BJ (cell line): ENCODE measurements at places on chromosomes 1 and 21. TPM values are rescaled to one million over a fixed set of nuclear protein-coding genes. Genes with fewer than 3 reads are reported as not detected.

DNA sequence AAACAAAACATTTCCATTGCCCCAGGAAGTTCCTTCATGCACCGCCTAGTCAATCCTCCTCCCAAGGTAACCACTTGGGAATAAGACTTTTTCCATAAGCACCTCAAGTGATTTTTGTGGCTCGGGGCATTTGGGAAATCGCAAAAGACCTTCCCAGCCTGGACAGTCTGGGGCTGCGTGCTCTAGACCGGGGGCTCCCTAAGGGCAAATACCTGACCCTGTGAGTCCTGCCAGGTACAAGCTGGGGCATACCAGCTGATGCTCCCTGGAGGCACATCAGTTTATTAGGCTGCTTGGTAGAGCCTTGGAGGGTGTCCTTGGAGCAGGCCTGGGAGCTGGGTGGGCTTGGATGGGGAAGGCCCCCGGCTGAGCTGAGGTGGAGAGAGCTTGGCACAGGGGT lies 34.4 kb downstream of the ALPL start:
- no peak for DNase-seq

DNA sequence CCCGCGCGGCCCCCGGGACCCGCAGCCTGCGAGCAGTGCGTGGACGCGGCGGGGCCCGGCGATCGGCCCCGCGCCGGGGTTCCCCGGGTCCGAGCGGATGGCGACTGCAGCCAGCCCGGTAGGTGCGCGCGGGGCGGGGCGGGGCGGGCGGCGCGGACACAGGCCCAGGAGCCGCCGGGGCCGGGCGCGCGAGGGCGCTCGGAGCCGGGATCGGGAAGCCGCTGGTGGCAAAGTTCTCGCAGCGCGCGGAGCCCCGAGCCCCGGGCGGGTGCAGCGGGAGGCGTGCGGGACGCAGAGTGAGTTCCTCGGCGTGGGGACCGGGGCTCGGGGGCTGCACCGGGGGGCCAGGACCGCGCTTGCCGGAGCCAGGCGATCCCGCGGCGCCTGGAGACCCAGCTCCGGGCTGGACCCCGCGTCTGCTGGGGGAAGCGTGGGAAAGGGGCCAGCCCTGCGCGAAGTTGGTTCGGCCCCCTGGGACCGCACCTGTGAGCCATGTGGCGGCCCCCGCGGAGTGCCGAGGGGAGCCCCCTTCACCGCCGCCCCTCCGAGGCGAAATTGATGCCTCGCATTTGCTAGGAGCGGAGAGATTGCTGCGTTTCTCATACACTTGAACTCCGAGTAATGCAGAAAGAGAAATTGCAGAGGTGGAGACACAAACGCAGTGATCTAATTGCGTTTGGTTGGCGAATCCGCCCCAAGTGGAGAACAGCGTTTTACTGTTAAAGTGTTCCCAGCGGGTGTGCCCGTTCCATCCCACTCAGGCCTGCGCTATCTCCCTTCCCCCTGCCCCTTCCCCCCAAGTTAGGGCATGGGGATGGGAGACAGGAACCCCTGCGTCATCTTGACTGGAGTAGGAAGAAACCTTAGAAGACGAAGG lies 228.9 kb upstream of the TMEM51 start:
- no peak for DNase-seq

GRCh38 chr1:109904105-109904817 lies 6.4 kb upstream of the CSF1 start:
- DNase-seq = no peak

- peak; percentile 86 for DNase-seq
These were observed at the start of gene CC2D1B for GRCh38 chr1:52365746-52366516. CC2D1B (minus strand) TSS chr1:52366205; CDS start chr1:52364620, 1,585 bp downstream.

- no peak for DNase-seq
These were observed 32.9 kb downstream of the GADD45A start for GRCh38 chr1:67717876-67718275.

Gene RIMS3
- polyA plus RNA-seq = 0.43 and 0.59 TPM in 2 replicates

Gene SLC2A1
- 100 and 193 TPM in 2 replicates for polyA plus RNA-seq

Gene GUCA2B
- not detected in 2 replicates for polyA plus RNA-seq
